ENCODE measurements at places on chromosomes 12 and 14.

DNA sequence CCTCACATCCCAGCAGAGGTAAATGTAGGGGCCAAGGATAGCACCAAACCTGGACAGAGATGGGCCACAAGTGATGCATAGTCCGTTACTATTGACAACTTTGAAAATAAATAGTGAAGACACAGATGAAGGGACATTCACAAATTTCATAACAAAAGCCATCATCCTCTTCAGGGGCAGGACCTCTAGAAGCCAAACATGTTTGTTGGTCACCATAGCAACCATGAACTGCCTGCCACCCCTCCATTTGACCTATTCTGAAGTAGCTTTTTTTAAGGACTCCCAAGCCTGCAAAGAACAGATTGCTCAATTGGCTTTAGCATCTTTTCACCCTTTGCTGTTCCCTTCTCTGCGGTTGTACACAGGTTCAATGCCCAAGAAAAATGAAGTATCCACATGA lies 35.7 kb upstream of the MDM1 start:
- DNase-seq: no peak

GRCh38 chr12:82600379-82600778 lies 86.3 kb upstream of the TMTC2 start:
- DNase-seq: no peak

DNA sequence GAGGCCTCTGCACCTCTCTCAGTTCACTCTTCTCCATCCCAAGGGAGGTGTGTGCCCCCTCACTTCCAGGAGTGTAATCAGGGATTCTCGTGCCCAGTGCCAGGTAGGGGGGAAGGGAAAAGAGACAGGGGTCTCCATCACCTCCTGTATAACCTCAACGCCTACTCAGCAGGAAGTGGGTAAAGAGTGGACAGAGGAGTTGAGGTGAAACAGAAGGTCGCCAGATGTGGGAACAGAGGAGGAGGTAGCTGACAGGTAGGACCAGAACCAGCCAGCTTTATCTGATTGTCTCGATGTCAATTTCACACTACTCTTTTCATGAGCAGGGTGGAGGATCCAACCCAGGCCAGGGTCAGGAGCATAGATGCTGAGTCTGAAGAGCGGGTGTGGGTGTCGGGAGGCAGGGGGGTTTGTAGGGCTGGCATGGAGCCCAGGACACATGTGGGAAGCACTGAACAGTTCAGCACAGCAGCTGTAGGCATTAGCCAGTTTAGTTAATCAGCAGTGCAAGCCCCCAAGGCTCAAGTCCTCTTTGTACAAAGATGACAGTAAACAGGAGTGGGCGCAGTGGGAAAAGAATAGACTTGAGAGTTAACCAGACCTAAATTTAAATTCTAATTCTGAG lies 213.5 kb downstream of the PELI2 start:
- DNase-seq: no peak

DNA sequence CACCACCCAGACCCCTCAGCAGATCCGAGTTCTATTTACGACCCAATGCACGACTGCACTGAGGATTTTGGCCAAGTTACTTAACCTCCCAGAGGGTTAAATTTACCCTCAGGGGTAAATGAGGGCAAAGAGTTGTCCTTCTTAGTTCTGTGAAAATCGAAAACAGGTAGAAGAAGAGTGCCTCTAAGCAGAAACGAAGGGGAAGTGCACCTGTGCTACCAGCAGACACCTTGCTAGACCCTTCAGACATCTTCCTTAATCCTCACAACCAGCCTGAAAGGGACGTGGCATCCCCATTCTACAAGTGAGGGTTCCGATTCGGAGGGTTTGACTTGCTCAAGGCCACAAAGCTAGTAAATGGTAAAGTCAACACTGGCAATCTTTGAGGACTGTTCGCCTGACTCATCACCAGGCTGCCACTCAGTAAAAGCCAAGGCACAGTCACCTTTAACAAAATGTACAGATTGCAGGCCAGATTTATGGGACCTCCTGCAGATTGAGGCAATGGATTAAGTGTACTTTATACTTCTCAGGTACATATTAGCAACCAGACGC lies 1.6 kb downstream of the GSG1 start:
- DNase-seq: no peak

DNA sequence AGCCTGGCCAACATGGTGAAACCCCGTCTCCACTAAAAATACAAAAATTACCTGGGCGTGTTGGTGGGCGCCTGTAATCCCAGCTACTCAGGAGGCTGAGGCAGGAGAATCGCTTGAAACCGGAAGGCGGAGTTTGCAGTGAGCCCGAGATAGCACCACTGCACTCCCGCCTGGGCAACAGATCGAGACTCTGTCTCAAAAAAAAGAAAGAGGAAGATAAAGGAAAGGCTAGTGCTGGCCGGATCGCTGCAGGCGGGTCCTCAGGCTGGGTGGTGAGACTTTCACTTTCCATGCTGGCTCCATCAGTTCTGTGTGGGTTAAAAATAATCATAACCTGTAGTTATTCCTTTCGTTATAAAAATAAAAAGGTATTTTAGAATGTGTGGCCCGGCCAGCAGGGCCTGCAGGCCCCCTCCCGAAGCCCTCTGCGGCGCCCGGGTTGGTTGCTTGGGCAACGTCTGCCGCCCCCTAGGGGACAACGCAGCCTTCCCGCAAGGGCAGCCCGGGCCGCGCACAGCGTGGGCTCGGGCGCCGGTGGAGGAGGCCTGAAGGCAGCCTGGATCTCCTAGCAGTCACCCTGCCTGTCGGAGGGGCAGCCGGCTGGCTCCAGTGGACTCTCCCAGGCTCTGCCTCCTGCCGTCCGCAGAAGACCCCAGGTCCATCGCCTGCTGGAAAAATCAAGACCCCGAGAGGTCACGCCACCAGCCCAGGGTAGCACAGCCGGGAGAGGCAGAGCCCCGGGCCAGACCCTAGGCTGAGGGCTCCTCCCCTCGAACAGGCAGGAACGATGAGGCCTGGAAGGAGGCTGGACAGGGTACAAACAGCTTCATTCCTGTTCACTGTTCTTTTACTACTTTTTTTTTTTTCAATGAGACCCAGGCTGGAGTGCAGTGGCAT lies 5.0 kb upstream of the SLC25A47 start:
- DNase-seq: peak; percentile 66

DNA sequence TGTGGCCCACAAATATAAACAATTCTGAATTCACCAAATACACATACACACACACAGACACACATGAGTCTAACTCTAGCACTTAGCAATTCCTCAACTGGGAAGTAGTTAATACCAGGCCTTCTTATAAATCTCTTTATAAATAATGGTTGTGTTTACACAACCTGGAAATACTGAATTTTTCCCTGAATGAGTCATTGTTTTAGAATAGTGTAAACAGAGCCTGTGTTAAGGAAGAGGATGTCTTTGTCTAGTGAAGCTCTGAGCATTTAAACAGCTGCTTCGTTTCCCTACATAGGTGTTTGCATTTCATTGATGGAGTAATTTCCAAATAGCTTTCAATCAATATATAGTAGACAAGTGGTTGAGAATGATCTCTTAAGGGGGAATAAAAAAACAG lies 218.8 kb downstream of the BTG1 start:
- DNase-seq: no peak

GRCh38 chr12:26896913-26897312 lies 40.9 kb downstream of the INTS13 start:
- no peak for DNase-seq

GRCh38 chr12:130574402-130574801 lies 141.7 kb downstream of the RIMBP2 start:
- no peak for DNase-seq

GRCh38 chr12:28652239-28652638 lies 462.0 kb downstream of the CCDC91 start:
- no peak for DNase-seq

GRCh38 chr12:19198272-19198671 lies 68.7 kb downstream of the PLEKHA5 start:
- DNase-seq: no peak

DNA sequence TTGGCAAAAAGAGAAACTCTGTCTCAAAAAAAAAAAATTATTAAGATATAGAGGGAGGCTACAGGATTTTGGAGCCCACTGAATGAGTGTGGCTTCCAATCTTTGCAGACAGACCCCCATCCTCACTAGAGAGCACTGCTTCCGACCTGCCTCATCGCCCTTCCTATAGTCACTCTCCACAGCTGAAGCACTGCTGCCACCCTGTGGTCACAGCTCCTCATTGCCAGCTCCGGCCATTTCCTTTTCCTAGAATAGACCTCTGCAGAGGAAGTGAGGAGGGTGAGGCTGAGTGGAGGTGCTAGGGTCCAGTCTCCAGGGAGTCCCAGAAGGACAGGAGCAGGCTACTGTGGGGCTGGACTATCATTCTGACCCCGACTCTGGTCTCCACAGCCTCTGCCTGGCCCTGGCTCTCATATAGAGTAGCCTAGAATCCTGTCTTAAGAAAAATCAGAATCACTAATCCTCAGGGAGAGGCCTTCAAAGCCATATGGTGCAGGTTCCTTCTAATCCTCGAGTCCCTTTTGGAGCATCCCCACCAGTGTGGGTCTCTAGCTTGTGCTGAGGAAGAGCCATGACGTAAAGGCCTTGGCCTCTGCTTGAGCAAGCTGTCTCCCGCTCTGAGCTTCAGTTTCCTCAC lies 1.4 kb upstream of the NPFF start:
- DNase-seq: peak; percentile 81

GRCh38 chr12:31235868-31236395 lies 90.0 kb downstream of the SINHCAF start:
- DNase-seq: no peak

GRCh38 chr12:88658009-88658408 lies 77.7 kb upstream of the KITLG start:
- no peak for DNase-seq

DNA sequence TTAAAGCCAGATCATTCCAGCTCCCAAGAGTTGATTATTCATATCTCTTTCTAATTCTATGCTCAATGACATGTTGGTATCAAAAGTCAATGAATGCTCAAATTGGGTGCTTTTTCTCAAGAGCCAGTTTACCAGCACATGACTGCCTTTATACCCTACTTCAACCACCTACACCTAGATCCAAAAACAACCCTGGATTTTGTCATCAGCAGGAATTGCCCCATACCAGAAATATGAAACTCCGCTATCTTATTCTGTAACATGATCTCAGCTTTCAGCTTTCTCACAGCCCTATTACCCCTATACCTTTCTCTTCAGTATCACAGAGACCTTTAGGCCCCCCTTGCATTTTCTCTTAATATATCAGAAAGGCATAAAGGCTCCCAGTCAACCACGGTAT lies 32.3 kb upstream of the ESR2 start:
- no peak for DNase-seq

DNA sequence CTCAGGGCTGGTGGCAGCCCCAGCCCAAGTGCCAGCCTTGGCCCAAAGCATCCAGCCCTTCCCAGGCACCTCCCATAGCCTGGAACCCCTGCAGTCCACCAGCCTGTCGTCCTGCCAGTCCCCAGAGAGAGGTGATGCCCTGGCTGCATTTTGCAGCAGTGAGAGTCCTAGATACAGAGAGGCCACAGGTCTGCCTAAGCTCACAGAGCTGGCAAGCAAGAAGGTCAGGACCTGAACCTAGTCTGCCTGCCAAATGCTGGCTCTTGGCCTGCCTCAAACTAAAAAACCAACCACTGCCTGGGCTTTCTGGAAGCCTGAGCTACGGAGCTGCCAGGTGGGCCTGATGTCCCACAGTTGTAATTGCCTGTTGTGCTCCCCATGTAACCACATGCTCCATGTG lies 164.9 kb downstream of the PHETA1 start:
- no peak for DNase-seq

GRCh38 chr14:94011795-94012194 lies 14.3 kb upstream of the OTUB2 start:
- no peak for DNase-seq

- DNase-seq: no peak
These were observed 92.5 kb upstream of the MED13L start for GRCh38 chr12:116370004-116370404.

GRCh38 chr12:82458101-82458500 lies 99.8 kb downstream of the METTL25 start:
- DNase-seq: no peak

DNA sequence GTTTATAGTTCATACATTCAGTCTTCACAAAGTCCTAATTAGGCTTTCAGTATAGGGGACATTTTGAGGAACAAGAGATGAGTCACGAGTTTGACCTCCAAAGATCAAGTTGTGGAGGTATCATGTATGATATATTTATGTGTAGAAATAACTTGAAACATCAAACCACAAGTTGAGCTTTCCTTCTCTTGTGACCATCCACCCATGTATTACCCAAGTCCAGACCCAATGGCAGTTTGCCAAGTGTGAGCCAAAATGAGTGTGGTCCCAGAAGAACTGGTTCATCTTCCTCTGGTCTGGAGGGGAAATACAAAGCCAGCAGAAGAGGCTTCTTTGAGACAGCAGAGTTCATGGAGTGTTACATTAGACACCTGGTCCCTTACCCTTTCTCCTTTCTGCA lies 104.9 kb downstream of the ATP23 start:
- DNase-seq: no peak

DNA sequence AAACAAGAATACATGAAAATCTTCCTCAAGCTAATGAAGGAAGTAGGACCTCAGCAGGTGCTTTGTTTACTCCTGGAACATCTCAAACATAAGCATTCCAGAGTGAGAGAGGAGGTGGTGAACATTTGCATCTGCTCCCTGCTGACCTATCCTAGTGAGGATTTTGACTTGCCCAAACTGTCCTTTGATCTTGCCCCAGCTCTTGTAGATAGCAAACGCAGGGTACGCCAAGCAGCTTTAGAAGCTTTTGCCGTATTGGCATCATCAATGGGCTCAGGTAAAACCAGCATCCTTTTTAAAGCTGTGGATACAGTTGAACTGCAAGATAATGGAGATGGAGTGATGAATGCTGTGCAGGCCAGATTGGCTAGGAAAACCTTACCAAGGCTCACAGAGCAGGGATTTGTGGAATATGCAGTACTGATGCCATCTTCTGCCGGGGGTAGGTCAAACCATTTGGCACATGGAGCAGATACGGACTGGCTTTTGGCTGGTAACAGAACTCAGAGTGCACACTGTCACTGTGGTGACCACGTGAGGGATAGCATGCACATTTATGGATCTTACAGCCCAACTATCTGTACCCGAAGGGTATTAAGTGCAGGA lies 1.9 kb downstream of the TOGARAM1 start:
- DNase-seq: no peak

DNA sequence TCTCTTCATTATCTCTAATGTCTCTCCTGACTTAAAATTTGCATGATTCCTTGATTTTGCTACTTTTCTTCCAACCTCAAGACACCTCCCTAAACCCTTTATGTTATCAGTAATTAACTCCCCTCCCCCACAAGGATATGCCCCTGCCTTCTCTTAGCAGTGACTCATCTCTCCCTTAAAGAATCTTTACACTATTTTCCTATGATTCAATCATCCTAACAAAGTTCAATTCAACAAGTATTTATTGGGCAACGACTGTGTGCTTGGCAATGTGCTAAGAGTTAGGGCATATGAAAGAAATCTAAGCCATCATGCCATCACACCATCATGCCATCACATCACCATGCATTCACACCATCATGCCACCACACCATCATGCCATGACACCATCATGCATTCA lies 80.1 kb downstream of the ANO2 start:
- no peak for DNase-seq

GRCh38 chr14:52015411-52016030 lies 26.2 kb downstream of the RTRAF start:
- no peak for DNase-seq

DNA sequence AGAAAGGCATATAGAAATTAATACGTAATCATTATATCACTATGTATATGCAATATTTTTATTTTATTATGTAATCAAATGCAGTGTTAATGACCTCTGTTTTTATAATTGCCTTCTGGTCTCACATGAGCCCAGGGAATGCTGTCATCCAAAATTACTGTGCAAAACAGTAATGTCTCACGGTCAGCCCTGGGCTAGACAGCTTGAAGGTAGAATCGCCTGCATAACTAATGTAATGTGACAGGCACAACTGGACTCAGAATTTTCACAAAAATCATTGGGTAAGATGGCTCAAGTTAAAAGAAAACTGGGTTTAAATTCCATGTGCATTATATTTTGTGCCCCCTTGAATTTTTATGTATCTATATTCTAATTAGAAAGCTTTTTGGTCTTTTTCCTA lies 293.3 kb downstream of the PPFIA2 start:
- DNase-seq: no peak
